ENCODE measurements at places on chromosomes 7 and 10.
A peak's percentile ranks its signal among the peaks of the same experiment; 100 is the strongest.

GRCh38 chr7:97595439-97595838, 136.4 kb upstream of the TAC1 start:
- DNase-seq = no peak

GRCh38 chr10:79358811-79359210, 11.5 kb downstream of the PPIF start:
- no peak for DNase-seq

DNA sequence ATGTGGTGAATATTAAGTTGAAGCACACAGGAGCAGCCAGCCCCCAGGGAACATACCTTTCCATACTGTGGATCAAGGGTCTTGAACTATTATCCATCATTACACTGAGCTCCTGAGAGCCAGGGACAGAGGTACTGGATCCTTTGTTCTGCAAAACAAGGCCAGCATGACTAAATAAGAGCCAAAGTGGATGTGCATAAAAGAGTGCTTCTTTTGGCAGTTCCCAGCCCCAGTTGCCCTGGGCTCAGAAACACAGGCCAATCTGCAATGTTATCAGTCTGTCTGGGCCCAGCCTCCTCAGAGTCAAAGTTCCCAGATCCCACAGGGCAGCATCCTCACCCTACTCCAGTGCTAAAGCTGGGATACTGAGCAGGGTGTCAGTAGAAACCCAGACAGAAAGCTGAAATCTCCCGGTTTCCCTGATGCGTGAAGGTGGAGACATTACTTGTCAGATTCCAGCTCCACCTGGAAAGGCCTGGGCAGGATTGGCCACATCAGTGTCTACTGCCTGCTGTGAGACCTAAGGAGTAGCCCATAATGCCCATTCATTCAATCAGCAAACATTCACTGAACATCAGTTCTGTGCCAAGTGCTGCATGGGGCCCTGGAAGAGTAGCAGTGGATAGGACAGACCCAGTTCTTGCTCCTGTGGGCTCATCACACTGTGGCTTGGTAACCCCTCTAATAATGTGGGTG, 342.7 kb downstream of the CXCL12 start:
- no peak for DNase-seq

DNA sequence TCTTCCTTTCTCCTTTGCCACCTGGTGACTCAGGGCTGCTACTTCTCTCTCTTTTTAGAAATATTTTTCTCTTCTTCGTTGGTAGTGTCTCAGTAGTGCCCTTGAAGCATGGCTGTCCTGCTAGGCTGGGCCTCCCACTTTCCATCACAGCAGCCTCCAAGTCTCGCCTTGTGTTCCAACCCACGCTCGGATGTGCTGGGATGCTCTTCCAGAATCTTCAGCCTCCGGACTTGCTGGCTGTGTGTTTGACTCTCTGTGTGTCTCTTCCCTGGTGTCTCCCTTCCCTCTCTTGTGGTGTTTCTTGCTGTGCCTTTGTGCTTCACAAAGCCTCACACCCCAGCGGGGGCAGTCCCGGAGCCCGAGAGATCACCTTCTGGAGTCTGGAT, 100.5 kb downstream of the INPP5A start:
- DNase-seq = no peak

DNA sequence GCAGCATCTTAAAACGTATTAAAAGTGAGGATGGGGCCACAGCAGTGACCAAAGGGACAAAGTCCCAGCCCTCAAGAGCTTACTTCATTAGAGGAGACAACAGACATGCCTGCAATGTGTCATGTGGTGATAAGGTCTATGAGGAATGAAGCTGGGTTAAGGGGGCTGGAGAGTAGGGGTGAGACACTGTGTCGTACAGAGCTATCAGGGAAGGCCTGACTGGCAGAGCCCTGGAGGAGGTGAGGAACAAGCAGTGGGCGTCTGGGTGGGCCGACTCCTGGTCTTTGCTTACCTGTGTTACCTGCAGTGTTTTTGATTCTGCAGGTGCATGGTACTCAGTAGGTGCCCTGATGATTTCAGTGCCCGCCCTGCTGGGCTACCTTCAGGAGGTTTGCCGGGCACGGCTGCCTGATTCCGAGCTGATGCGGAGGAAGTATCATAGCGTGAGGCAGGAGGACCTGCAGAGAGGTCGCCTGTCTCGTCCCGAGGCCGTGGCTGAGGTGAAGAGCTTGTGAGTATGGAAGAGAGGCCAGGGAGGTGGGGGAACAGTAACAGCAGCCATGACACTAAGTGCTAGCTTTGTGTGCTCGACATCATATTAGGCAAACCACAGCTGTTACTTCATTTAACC, 7.6 kb downstream of the ZFYVE27 start:
- DNase-seq = no peak

GRCh38 chr7:26379711-26380110, 88.0 kb downstream of the SNX10 start:
- DNase-seq = peak; percentile 50

GRCh38 chr10:110872984-110873923, 1.5 kb downstream of the PDCD4 start:
- DNase-seq = no peak

DNA sequence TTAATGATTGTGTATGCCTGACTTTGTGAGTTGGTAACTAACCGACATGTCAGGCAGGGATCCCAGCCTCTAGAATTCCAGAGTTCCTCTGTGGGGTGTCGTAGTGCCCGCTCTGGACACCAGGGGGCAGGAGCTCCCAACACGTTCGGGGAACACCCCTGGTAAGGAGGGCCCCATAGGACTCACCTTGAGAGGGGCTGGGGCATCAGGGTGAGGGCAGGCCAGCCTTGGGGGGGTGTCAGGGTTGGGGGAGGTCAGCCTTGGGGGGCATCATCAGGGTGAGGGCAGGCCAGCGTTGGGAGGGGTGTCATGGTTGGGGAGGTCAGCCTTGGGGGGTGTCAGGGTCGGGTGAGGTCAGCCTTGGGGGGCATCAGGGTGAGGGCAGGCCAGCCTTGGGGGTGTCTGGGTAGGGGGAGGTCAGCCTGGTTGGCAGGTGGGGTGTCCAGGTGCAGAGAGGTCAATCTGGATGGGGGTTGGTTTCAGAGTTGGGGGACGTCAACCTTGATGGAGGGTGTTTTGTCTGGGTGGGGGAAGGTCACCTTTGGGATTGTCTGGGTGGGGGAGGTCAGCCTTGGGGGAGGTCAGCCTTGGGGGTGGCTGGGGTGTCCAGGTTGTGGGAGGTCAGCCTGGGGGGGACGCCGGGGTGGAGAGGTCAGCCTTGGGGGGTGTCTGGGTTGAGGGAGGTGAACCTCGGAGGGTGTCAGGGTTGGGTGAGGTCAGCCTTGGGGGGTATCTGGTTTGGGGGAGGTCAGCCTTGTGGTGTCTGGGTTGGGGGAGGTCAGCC, 45.6 kb upstream of the SUN1 start:
- DNase-seq = peak; percentile 38

DNA sequence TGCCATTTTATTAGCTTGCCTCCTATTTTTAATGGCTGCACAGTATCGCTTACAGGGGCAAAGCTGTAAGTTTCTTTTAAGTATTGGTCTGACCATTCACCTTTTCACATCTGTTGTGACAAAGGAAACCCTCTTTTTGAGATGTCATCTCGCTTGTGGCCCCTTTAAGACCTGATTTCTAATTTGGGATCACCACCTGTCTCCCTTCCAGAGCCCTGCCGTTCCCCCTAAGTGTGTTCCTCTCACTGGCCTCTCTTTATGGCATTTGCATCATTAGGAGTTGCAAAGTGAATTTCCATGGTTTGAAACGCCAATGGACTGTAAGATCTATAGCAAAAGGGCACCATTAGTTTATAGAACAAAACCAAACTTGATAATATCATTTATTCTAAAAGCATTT, 1.4 kb downstream of the EPDR1 start:
- no peak for DNase-seq

- no peak for DNase-seq
Observed at GRCh38 chr7:149156898-149157297, 9.6 kb downstream of the ZNF398 start.

DNA sequence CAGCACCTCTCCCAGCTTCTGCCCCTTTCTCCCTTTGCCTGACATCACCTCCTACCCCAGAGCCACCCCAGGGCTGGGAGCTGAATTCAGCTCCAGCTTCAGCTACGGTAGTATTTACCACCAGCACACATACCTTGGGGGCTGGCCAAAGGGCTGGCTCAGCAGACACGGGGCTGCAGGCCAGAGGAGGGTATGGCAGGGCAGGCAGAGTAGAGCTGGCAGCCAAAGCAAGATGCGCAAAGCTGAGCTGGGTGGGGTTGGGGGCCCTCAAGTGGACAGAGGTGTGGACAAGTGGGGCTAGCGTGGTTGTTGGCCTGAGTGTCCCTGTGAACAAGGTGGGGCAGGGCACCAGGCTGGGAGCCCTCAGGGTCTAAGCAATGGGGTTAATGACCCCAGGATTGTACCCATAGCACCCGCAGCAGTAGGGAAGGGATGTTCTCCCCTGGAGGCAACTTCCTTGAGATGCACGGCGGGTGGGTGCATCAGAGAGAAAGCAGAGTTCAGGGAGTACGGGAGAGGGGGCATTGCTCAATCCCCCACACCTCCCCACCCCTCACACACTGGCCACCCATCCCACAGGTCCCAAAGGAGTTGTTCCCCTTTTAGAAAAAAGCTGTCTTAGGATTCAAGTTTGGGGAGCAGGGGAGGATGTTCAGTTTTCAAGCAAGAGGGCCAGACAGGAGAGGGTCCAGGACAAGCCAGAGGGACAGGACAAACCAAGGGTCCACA, 8.0 kb downstream of the VSIR start:
- DNase-seq = no peak

DNA sequence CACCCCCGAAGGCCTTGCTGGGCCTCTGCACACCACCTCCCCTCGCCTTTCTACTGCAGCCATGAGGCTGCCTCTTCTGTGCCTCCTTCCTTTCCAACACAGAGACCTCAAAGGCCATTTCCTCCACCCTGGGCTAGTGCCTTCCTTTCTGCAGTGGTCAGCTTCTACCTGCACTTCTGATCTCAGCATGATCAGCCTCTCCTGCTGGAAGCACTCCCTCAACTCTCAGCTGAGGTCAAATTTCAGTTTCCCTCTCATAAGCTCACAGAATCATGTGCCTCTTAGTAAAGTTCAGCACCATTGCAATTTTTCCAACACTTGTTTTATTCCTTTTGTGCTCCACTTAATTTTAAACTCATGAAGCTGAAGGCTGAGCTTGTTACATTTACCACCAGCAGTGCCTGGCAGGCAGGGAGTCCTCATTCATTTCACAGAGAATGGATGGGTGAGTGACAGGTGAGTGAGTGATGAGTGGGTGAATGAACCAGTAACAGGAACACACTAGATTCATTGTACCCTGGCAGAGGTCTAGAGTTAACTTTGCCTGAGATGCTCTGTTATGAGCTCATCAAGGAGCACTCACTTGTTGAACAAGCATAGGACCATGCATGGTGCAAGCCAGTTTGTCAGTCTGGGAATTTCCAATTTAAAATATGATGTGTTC, 124.0 kb upstream of the PRSS58 start:
- no peak for DNase-seq

DNA sequence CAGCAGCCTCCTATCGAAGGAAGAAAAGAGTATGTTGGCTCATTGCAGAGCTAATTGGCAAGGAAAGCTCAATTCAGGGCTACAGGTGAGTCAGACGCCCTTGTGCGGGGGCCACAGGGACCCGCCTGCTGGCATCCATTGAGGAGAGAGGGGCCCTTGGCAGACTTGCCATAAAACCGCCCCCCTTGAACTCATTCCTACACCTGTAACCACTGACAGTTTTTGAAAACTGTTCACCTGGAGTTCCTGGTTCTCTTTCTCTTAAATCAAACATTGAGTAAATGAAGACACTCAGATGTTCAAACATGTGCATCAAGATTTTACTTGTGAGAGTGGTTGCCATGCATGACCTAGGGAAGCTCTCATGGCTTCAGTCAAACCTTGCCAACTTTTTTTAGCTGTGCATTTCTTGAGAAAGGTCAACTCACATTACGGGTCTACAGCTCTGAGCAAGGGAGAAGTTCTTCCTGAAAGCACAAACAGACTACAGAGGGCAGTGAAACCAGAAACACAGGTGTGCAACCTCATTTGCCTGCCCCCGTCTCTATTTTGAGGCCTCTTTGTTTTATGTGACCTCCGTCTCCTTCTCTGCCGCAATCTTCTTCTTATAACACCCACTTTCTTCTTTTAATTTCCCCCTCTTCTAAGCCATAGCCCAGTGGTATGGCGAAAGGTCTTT, 87.8 kb downstream of the TBXAS1 start:
- DNase-seq = no peak

DNA sequence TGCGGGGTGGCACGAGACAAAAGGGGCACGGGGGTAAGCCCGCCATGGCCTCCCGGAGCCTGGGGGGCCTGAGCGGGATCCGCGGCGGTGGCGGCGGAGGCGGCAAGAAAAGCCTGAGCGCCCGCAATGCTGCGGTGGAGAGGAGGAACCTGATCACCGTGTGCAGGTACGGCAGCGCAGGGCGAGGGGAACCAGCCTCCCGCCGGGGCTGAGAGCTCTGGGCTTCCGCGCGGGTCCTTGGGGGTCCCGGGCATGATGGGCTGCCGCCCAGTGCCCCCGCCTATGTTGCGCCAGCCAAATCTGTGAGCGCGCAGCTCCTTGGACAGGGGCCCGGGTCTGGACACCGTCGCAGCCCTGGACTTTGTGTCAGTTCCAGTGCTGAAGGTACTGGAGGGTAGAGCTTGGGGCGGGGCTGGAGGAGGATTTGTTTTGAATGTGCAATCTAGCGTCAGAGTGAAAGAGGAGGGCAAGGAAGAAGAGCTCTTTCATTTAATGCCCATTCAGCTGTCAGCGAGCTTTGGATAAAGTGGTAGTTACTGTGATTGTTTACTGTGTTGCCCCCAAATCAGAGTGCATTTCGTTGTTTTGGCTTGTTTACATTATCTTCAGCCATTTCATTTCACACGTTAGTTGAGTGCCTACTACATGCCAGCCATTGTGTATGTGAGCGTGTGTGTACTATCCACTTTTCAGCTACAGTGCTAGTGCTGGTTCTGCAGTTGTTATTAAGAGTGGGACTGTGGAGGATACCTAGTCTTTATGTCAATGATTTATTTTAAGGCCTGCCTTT, 777 bp downstream of the RUNDC3B start:
- no peak for DNase-seq

- DNase-seq = no peak
Observed at GRCh38 chr7:87113077-87113476, 39.2 kb upstream of the DMTF1 start.

DNA sequence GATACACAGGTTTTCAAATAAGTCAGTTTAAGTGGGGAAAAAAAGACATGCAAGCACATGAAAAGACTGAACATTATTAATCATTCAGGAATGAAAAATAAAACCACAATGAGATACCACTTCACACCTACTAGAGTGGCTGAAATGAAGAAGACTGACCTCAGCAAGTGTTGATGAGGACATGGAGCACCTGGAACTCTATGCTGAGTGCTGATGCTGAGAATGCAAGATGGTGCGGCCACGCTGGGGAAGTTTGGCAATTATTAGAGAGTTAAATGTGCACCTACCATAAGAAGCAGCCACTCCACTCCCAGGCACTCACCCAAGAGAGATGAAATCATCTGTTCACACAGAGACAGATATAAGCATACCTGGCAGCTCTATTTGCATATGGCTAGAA, 32.9 kb upstream of the ELFN1 start:
- DNase-seq = no peak

DNA sequence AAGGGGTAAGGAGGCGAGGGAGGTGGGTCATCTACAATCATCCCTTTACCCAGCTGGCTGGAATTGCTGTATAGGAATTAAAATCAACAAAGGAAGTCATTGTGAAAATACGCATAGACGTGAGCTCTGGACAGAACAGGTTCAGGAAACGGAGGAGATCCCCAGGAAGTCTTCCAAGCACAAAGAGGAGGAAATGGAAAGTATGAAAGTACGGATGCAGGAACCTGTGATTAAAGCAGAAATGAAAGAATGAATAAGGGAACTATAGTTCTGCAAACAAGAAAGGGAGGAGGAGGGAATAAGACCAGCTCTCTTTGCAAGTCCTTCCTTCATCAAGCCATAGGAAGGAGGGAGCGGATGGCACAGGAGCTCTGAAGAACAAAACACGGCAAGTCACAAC, 61.8 kb downstream of the PYROXD2 start:
- no peak for DNase-seq
